ENCODE measurements at places on chromosomes 16 and 17.

DNA sequence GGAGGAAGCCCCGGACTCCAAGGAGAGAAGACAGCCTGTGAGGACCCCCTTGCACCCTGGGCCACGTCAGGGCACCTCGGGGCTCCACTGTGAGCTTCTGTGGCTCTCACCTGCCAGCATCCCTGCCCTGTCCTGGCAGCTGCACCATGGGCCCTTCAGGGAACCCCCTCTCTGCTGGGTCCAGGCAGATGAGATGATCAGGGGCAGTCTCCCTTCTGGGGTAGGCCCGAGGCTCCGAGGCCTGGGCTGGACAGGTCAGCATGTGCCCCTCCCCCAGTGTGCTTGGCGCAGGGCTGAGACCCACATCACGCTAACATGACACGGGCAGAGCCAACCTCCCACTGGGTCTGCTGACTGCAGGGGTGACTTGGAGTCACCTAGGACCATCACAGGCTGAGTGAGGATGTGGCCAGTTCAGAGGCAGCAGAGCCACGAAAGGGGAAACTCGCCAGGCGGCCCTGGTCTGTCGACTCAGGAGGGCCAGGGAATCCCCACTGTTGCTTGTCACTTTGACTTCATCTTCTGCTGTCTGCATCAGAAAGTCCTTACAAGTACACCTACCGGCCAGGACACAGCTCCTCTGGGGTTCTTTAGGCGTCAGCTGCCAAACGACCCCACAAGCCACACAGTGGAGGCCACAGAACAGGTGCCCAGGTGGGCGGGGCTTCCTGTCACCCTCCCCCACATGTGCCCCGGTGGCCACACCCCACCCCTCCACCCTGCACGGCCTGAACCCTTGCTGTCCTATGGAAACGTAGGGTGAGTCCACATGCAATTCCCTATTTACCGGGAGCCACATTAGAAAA, 2.2 kb downstream of the GALNS start:
- H3K36me3 ChIP-seq, result peaks cover 3% of the 10 kb centered on the region
- no peak for DNase-seq
- H3K27ac ChIP-seq, result no peak overlapping the region
- H3K4me3 ChIP-seq, result no peak overlapping the region
- peaks cover 12% of the 10 kb centered on the region for H3K4me1 ChIP-seq

- H3K4me1 ChIP-seq, result peaks cover 58% of the 10 kb centered on the region
- no peaks in the 10 kb centered on the region for H3K27me3 ChIP-seq
- H3K4me3 ChIP-seq, result no peak overlapping the region
- no peaks in the 10 kb centered on the region for H3K36me3 ChIP-seq
- peak overlapping the region; percentile 66 for H3K27ac ChIP-seq
Measured at GRCh38 chr17:50221266-50221863, 19.9 kb upstream of the COL1A1 start.

GRCh38 chr17:58303971-58304749, 23.4 kb upstream of the MPO start:
- no peak for DNase-seq
- no peak overlapping the region for H3K4me3 ChIP-seq
- peaks cover 5% of the 10 kb centered on the region for H3K27me3 ChIP-seq

DNA sequence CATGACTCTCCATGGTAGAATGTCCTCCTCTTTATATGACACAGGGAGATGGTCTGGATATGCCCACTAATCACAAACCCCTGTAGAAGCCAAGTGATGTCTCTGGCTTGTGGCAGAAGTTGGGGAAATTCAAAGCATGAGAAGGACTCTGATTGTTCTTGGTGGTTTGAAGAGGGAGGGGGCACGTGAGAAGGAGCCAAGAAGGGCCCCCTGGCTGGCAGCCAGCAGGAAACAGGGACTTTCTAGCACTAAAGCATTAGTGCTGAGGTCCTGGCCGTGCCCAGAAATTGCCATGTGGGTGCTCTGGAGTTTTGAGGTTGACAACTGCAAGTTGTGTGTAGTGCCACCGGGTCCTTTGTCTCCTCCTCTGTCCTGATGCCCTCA, 199.9 kb downstream of the LGALS9B start:
- DNase-seq, result no peak
- no peaks in the 10 kb centered on the region for H3K27me3 ChIP-seq
- no peak overlapping the region for H3K4me3 ChIP-seq
- H3K27ac ChIP-seq, result no peak overlapping the region

GRCh38 chr16:78789561-78789960, 690.1 kb downstream of the WWOX start:
- no peaks in the 10 kb centered on the region for H3K4me1 ChIP-seq
- no peaks in the 10 kb centered on the region for H3K36me3 ChIP-seq
- H3K27ac ChIP-seq, result no peak overlapping the region
- H3K4me3 ChIP-seq, result no peak overlapping the region
- DNase-seq, result no peak
